Activated T-cell treated with anti-CD3 and anti-CD28 coated beads, Interleukin-2, amount 50 U/mL, for 4 hours (primary cell): ENCODE measurements at places on chromosomes 3 and 15. TPM values are rescaled to one million over a fixed set of nuclear protein-coding genes. Genes with fewer than 3 reads are reported as not detected.

DNA sequence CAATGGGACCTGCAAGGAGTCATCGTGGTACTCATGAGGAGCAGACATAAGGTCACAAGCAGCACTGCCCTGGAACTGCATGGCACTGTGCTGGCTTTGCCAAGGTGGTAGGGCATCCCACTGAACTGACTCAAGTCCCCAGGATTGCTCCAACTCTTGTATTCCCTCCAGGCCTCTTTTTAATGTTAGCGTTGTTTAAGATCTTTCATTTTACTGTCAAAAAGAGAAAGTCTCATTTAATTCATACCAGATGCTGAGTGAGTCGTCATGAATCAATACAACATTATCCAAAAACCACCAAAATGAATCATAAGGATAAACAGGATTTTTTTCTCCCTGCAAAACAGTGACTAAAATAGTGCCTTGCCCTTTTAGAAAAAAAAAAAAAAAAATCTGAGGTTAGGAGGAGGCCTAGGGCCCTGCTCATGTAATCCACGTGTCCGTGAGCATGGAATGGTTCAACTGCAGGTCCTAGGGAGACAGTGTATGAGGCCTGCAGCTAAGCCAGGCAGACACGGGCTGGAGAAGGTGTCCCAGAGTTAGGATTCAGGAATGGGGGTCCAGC lies 36.7 kb upstream of the BLM start:
- DNase-seq, result no peak

NANOGP8 gene
- total RNA-seq, result not detected

GRCh38 chr3:94291686-94292085 lies 228.8 kb downstream of the NSUN3 start:
- DNase-seq, result no peak

MAGEL2 gene
- total RNA-seq, result not detected

GRCh38 chr3:117964814-117965213 lies 1069.8 kb downstream of the IGSF11 start:
- no peak for DNase-seq

EHHADH gene
- 1.8 TPM for total RNA-seq

DNA sequence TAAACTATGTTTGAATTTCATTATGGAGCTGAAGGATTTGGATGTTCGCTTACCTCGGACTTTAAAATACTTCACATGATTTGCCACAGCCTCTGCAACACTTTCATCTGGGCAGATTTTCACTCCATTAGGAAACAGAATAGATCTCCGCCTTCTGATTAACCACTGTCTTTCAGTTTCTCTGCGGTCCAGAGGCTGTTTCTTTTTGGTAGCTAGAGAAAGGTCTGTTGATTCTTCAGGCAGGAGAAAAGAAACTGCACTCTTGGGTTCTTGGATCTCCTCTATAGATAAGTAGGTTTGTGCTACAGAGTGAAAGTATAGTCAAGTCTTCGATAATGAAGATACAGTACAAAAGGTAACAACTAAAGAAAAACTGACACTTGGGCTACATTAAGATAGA lies 844 bp downstream of the IMPG2 start:
- DNase-seq, result no peak

- no peak for DNase-seq
Observed at GRCh38 chr15:78170848-78171773, 21.9 kb downstream of the IDH3A start.

DNA sequence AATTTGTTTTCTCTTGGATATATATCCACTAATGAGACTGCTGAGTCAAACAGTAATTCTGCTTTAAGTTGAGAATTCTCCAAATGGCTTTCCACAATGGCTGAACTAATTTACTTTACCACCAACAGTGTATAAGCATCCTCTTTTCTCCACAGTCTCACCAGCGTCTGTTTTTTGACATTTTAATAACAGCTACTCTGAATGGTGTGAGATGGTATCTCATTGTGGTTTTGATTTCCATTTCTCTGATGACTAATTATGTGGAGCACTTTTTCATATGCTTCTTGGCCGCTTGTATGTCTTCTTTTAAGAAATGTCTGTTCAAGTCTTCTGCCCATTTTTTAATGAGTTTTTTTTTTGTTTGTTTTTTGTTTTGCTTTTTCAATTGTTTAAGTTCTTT lies 206.2 kb downstream of the CTNNB1 start:
- DNase-seq, result no peak

- no peak for DNase-seq
Observed at GRCh38 chr3:197186887-197187588, 111.4 kb downstream of the DLG1 start.

DNA sequence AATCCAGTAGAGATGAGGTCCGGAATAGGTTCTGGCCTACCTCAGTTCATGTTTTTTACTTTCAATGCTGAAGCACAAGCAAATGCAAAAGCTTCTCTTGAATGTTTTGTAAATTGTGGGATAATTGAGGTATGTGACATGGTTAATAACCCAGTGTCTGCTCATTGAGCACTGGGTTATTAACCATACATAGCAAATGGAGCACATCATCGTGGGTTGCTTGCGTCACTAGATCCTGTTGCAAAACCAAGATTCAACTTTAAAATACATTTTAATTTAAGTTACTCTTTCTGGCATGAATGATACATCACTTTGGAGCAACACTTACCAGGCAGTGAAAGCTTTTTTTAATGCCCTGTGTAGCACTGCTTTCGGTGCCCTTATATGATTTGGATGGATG lies 165.6 kb downstream of the IGF1R start:
- no peak for DNase-seq

GRCh38 chr3:186413615-186414415 lies 51.8 kb upstream of the DGKG start:
- no peak for DNase-seq

DNA sequence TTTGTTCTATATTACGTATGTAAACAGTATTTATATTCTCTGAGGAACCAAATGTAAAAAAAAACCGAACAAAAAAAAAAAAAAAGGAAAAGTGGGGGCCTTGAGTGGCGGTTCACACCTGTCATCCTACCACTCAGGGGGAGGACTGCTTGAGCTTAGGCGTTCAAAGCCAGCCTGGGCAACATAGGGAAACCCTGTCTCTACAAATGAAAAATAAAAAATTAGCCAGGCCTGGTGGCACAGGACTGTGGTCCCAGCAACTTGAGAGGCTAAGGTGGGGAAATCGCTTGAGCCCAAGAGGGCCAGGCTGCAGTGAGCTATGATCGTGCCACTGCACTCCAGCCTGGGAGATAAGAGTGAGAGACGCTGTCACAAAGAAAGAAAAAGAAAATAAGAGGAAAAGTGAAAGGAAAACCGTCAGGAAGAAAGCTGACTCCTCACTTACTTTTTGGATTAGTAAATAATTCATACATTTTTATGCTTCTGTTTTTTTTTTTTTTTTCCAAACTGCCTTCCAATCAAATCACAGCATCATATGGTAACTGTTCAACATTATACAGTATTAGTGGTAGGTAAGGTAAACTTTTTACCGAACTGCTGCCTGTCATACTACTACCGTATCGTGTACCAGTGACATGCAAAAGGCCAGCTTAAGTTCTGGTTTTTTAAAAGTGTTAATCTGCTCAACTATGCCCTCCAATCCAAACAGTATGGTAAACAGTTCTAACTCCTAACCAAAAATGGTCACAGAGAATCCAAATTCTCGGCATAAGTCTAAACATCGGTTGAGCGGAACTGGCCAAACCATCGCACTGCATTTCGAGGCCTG lies 1.2 kb downstream of the PHC3 start:
- DNase-seq, result no peak

SOX14 gene
- total RNA-seq, result not detected
